AG20443 (cell line): ENCODE measurements at places on chromosomes 2 and 18.

DNA sequence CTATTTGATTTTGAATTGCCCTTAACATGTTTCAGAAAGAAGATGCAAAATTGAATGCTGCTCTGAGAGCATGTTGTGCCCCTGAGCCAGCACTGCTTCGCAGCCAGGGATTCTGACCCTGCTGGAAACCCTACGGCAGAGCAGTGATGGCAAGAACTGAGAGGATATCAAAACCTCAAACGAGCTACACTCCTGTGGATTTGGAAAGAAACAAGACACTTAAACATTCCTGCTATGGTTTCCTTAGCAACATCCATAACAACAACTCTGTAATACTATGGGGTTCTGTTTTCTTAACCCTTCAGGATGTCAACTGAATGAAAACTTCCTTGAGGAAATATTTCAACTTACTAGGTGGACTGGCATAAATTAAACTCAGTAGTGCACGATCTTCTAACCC lies 649.1 kb downstream of the NYAP2 start:
- peak; percentile 9 for DNase-seq

- no peak for DNase-seq
These were observed 72.0 kb upstream of the SH3BP4 start for GRCh38 chr2:234879671-234880455.

DNA sequence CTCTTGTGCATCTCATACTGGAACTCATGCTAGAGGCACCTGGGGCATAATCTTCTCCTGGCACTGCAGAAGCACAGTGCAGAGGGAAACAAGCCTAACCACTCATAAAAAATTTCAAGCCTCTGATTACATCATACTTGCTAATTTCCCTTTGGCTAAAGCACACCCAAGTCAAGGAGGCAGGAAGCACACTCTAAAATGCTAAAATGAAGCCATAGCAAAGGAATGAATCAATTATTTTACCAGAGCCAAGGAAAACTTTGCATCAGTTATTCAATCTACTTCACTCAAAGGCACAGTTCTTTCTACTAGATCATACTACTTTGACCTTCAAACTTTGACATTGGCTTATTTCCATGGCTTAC lies 79.6 kb upstream of the SPOPL start:
- DNase-seq, result peak; percentile 78

- no peak for DNase-seq
These were observed 1094.0 kb upstream of the KLHL29 start for GRCh38 chr2:22290909-22291473.

DNA sequence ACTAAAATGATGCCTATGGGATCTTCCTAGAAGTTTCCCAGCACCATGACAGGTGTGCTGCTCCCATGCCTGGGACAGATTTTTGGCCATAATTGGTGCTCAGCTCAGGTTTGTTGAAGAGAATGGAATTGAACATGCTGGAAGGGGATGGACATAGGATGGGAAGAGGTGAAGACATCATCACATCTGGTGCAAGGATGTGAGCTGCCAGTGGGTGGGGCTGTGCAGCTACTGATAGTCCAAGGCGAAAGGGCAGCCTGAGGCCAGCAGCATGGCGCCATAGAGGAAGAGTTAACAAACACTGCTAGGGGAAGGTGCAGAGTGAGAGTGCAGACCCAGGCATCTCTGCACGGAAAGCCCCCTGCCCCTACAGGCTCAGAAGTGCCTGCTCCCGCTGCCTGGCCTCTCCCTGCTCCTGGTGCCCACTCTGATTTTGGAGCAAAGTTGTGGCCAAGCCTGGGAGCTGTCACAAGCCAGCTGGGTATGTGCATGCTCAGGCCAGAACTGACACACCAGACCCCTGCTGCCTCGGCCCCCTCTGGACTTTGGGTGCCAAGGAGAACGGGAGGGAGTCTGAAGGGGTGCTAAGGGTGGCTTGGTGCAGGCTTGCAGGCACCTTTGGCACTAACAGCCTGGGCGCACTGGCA lies 178.6 kb downstream of the ZBTB7C start:
- peak; percentile 84 for DNase-seq

- DNase-seq, result no peak
These were observed 8.7 kb upstream of the PSD4 start for GRCh38 chr2:113164930-113165585.

- DNase-seq, result no peak
These were observed 155.9 kb downstream of the DIS3L2 start for GRCh38 chr2:232117413-232117812.

GRCh38 chr2:226213717-226214116 lies 585.9 kb downstream of the IRS1 start:
- DNase-seq, result peak; percentile 33

GRCh38 chr2:156687715-156688114 lies 251.5 kb downstream of the GPD2 start:
- DNase-seq, result peak; percentile 11

DNA sequence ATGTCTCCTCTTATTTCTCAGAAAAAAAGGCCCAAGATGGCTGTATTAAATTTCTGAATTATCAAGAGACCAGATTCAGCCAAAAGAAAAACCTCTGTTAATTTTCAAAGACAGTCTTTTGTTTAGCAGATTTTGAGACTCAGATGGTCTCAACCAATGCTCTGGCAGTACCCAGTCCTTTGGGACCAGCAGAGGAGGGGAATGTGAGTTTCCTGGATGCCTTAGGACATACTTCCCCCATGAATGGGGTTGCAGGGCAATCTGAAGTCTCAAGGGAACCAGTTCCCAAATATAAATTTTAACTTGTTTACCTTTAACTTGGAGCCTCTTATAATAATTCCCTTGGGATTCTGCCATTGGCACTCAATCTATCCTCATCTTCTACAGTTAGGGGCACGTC lies 107.8 kb upstream of the ZNF521 start:
- no peak for DNase-seq

GRCh38 chr18:37419866-37420265 lies 145.7 kb downstream of the CELF4 start:
- DNase-seq, result no peak

DNA sequence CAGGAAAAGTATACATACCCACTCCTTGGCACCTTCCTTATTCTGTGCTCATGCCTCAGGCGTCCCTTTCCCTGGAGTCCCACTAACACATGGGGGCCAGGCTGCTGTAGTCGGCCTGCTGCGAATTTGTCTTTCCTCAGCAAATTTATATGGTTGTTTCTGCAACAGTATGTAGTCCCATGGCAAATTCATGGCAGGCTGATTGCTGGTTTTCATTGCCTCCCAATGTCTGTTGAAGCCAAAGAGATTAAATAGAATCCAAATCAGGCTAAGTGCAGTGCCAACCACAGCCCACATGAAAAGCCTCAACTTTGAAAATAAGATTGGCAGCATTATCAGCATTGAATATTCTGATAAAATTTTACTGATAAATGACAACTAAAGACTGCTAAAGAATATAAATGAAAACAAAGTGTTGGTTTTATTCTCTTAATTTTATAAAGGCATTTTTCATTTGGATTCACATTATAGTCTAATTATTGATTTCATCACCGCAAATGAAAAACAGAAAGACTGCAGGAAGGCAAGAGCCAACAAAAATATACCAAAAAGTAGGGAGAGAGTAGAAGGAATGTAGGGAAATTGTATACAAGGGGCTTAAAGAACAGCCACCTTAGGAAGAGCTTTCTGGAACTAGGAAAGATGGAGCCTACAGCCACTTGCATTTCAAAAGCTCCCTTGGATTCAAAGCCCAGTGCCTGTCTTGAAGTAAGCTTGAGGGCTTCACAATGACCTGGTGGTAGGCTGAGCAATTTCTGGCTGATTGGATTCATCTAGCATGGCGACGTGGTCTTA lies 283.7 kb upstream of the MMADHC start:
- no peak for DNase-seq
